ENCODE measurements at places on chromosomes 6 and 20.

GRCh38 chr20:14881518-14881917 is 544.1 kb upstream of the FLRT3 start:
- no peak for DNase-seq

DNA sequence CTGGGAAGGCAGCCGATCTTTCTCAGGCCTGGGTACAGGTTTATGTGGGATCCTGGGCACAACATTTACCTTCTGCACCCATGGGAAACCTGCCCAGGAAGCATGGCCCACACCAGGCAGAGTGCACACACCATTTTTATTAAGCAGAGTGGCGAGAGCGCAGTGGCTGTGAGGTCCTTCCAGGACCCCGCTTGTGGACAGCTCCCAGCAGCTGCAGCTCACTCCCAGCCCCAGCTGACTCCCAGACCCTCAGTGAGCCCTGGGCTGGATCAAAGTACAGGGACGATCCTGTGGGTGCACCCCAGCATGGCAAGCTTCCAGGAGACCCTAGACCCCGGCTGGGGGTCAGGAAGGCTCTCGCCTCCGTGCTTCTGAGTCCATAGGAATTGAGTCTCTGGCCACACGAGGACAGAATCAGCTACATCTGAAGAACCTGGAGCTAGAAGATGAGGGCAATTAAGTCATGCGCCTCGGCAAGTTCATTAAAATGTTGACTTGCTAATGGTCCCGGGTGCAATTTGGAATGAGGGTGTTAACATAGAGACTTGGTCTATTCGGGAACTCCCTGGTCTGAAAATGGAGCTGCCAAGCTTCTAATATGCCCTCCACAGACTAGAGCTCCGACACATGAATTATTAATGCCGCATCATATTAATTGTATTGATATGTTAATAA is 65.4 kb upstream of the SLCO4A1 start:
- no peak for DNase-seq

DNA sequence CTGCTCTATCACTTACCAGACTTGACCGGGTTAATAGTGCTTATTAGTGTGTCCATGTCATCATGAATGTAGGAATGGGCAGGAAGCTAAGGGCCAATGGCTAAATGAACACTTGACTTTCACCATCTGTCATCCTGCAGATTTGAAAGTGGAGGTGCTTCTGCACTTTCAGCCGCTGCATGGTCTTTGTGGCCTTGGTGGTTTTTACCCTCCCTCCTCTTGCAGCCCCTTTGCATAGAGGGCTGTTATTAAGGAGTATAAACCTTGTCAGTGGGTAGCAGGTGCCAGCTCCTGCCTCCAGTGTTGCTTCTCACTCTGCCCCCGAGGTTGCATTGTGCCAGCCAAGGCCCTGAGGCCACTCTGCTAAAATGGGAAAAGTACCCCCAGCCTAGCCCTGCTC is 122.2 kb upstream of the TNFAIP3 start:
- DNase-seq, result no peak

GRCh38 chr6:57265755-57266221 is 43.7 kb upstream of the RAB23 start:
- no peak for DNase-seq

DNA sequence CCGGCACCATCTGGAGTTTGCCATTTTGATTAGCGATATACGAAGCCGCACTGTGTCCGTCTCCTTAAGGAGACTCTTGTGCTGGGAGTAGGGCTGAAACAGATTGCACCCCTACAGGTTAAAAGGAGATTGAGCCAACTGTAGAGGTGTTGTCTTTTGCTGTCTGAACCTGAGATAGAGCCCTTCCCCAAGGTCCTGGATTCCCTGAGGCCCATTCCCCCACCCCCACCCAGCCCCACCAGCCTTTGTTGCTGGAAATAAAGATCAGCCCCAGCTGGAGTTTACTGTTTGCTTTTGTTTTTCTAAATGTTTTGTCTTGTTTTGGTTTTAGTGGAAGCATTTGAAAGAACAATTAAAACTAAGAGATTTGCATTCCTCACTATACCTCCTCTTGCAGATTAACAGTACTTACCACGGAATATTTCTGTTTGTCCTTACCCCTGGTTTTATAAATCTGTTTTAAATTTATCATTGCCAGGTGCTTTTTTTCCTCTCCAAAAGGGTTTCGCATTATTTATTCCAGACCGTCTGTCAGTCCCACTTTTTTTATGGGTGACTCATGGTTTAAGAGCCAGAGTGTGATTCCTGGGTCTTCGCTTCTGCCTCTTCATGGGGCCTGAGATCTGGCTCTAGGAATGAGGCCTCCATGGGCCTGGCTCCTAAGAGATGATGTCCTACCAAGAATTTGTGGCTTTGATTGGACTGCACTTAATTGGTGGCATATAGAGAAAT is 169.2 kb downstream of the DTNBP1 start:
- DNase-seq, result no peak

DNA sequence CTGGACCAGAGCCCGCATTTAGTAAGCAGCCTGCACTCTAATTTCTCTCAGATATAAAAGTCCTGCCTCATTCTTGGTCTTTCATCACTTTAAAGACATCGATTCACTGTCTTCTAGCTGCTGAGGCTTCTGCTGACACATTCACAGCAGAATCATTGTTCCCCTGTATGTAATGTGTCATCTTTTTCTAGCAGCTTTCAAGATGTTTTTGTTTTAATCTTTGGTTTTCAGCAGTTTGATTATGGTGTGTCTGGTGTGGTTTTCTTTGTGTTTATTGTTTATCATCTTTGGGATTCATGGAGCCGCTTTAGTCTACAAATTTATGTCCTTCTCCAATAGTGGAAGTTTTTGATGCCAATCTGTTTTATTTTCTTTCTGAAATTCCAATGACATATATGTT is 157.3 kb upstream of the STMND1 start:
- no peak for DNase-seq

Data from lower lobe of right lung (tissue), 2 donors.